ENCODE measurements at places on chromosomes 4 and X.

DNA sequence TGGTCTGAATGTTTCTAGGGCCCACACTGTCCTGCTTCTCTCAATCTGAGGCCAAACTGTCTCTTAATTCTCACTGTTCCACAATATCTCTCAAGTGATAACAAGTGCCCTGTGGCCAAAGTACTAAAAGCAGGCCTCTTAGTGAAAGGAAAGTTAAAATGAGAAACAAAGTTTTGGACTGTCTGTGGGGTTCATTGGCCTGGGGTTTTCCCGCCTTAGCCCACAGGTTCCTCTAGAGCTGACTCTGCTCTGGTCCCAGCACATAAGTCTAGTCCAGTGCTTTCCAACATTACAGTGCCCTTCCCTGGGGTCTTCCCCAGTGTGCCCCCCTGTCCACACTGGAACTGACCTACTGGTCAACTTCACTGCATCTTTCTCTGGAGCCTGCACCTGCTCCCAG lies 6.3 kb downstream of the MAGEB1 start:
- DNase-seq: no peak

DNA sequence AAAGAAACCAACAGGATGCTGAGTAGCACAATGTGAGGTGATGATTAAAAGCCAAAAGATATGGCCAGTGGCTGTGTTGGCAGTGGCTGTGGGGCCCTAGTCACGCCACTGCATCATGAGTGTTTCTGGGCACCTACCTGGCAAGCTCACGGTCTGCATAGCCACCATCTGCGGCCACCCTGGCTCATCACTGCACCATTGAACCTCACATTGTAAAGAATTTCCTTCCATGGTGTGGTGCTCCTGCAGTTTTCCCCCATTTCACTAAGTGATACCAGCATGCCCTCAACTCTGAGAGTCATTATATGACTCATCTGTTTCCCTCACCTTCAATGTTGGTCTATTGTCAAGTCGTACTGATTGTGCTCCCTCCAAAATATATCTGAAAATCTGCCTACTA lies 45.5 kb upstream of the CLNK start:
- DNase-seq: no peak

GRCh38 chr4:4594285-4594920 lies 52.6 kb upstream of the STX18 start:
- no peak for DNase-seq

- DNase-seq: no peak
Observed at GRCh38 chr4:8939160-8939839, 67.7 kb upstream of the HMX1 start.

GRCh38 chr4:113972781-113973180 lies 6.7 kb downstream of the ARSJ start:
- DNase-seq: no peak

DNA sequence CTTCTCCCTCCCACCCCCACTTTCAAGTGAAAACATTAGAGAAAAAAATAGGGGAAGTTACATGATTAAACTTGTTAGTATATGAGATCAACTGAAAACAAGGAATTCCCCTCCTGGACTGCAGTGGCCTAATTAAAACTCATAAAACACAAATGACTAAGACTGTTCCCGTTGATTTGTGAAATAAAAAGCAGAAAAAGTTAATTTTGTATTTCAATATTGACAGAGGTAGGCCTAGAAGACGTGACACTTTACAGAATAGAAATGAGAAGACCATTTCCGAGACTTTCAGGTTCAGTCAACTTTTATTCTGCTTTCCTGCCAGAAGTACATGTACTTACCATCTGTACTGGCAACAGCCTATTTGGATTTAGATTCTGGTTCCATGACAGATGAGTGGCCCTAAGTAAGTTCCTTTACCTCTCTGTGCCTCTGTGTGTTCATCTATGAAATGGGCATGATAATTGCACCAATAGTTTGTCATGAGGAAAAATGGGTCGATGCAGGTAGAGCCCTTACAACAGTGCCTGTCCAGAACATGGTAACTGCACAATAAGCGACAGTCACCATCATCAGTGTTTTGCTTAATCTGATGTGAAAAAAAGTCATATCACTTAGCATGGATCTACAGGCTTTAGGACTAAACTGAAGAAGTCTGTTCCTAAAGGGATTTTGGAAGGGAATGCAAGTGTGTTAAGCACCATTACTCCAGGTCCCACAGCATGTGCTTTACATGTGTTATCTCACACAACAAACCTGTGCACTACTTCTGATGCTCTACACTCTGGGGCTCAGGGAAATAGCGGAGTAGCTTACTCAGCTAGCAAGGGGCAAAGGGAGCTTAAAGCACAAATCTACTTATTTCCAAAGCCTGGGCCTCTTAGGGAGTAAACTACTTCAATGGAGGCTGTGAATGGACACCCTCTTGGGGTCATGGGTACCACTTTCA lies 562.3 kb upstream of the DIPK2B start:
- DNase-seq: no peak

- no peak for DNase-seq
Observed at GRCh38 chr4:160894809-160895208, 1269.0 kb downstream of the FSTL5 start.

GRCh38 chrX:107324493-107325310 lies 118.3 kb downstream of the DNAAF6 start:
- no peak for DNase-seq

DNA sequence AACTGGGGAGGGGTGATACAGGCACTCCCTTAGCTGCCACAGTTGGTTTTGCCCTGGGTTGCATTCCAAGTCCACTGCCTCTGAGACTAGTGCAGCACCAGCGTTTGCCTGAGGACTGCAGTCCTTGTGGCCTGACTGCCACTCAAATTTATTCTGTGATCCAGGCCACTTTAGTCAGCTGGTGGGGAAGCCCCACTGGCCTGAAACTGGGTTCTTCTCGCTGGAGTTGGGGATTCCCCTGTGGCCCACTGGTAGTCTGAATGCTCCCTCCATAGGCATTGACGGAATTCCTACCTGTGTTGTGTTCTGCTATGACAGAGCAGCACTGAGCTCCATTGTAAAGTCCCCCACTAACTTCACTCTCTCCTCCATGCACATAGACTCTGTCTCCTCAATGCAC lies 63.8 kb downstream of the PTPN13 start:
- no peak for DNase-seq

- DNase-seq: no peak
Observed at GRCh38 chrX:17977696-17978095, 116.6 kb upstream of the RAI2 start.

GRCh38 chr4:130478406-130478805 lies 1382.5 kb downstream of the C4orf33 start:
- DNase-seq: no peak

DNA sequence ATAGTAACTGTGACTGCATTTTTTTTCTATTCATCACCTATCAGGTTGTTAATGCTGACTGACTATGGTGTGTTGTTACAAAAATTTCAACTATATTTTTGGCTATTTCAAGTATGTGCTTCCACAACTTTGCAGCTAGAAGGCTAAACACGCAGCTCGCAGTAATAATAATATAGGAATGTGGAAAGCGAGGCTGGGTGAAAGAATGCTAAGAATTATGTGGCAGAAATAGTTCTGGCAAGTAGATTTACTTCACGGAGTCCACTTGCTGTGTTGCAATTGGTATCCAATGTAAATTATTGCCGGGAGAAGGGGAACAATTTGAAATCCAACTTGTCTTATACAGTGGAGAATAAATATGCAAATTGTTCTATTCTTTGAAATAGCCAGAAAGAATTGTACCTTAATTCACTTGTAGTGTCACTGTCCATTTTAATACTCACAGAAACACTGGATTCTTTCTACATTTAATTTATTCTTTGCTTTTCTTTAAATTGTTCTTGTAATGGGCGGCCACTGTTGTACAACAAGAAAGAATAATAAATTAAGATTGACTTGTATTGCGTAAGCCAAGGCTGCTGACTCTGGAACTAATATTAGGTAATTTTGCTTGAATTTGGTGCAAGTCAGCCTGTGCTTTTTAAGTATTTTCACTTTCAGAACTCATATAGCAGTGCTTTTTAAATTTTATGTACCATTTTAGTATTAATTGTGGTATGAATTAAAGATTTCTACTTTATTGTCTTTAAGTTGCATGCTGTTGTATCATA lies 154.9 kb downstream of the FRMPD4 start:
- DNase-seq: no peak

GRCh38 chr4:145533001-145533400 lies 51.3 kb downstream of the SMAD1 start:
- no peak for DNase-seq

- no peak for DNase-seq
Observed at GRCh38 chr4:145326491-145326890, 146.1 kb upstream of the OTUD4 start.

- no peak for DNase-seq
Observed at GRCh38 chr4:184200296-184200695, 17.4 kb downstream of the ENPP6 start.

DNA sequence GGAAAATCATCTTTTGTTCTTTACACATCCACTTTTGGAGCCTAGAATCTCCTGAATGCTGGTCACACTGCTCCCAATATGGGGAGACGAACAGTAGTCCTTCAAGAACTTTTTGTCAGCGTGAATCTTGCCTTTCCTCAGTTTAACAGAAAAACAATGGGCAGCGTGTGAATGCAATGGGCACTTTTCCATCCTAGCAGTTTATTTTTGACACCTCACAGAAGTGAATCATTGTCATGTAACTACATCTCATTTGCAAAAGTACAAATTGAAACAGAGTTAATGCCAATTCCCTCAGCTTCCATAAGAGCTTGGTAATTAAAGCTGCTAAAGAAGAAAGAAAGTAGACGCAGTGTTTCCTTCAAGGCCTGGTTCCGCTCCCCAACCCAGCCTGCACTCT lies 85.5 kb downstream of the DRD5 start:
- no peak for DNase-seq

DNA sequence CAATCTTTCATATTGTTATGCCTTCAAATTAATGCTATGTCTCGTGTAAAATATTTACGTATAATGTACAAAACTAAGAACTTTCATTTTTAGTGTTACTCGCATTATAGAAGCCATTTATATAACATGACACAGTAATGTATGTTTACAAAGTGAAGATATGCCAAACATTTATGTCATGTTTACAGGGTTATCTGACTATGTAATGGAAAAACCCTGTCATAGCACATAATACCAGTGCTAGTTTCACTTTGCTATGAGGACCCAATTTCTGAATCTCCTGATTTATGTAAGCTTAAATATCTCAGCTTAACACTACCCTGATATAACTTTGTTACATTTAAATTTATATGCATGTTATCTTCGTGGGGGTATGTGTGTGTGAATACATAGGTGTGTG lies 233.1 kb downstream of the FAT4 start:
- no peak for DNase-seq

DNA sequence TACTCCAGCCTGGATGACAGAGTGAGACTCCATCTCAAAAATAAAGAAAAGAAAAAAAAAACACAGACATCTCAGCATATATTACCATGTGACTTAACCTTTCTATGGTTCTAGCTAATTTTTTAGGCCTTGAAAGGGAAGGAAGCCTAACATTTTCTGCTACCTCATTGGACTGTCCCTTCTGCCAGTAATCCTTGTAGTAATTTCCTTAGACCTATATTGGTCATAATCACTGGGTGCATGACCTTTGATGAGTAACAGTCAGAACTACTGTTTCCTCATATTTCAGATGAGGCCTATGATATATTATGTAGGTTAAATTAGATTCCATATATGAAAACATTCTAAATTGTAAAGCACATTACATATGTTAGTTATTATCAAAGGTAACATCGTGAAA lies 9.6 kb downstream of the XIAP start:
- DNase-seq: no peak

DNA sequence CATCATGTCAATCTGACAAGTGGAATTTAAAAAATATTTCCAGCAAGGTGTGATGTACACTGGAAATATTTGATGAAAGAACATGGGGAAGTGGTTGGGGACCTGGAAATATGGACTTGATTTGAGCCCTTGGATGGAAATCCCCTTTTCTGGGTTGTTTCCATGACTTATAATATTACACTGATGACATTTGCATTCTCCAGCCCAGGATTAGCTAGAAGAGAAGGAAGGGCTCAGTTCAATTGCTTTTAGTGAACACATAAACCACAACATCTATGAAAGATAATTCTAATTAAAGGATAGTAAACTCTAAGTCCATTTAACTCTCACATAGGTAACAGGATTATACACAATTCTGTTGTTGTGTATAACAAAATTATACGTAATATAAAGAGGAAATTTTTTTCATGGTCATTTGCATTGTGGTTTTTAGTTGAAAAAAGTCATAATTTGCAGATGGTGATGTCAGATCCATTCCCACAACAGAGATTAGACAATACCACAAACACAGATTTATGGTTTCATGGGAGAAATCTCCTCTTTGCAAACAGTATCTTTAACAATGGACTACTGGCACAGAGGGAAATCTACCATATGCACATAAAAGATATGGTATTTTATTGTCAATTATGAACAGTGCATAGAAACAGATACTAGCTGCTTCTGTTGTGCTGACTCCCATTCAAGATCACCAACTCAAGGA lies 126.5 kb downstream of the DKK2 start:
- no peak for DNase-seq

DNA sequence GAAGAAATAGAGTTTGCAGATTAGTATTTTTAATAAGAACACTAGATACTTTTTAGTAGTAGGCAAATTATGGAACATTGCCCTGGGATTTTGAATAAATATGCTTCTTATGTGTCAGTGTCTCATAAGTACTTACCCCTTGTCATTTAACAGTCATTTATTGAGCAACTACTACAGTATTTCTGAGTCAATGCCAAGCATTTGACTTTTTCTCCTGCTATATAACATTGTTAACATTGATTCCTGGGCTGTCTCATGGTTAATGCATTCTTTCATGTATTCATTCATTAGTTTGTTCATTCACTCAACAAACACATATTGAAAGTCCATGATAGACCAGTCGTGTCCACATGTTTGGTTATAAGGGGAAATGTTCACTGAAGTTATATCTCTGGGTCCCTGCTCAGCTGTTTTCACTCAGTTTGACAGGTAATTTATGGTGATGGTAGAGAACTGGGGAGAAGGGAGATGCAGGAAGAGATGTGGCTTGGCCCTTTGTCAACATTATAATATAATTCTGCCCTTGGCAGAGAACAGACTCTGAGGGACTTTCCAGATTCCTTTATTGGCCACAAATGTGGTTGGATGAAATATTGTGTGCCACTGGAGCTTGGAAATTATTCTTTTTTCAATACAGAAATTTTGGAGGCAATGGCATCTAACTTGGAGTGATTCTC lies 49.8 kb downstream of the OSTC start:
- no peak for DNase-seq
